ENCODE measurements at places on chromosomes 3 and 15. TPM values are rescaled to one million over a fixed set of nuclear protein-coding genes. Genes with fewer than 3 reads are reported as not detected.

The AADACL2 gene
- total RNA-seq, result not detected

The GOLGA6L9 gene
- total RNA-seq, result 1.3 TPM

The CCR8 gene
- total RNA-seq, result not detected

The NPAP1 gene
- not detected for total RNA-seq

The NANOGP8 gene
- 0.32 TPM for total RNA-seq

The OR5K2 gene
- total RNA-seq, result not detected

The SCAANT1 gene
- not detected for total RNA-seq

The GRIP2 gene
- 0.64 TPM for total RNA-seq

The B3GNT5 gene
- total RNA-seq, result 3.2 TPM

The IMPG2 gene
- total RNA-seq, result 0.32 TPM

The FRMD5 gene
- total RNA-seq, result 1.3 TPM

The RPL22L1 gene
- 126 TPM for total RNA-seq

The CPN2 gene
- total RNA-seq, result not detected

The CDHR4 gene
- not detected for total RNA-seq

The TERC gene
- 175 TPM for total RNA-seq

The LPP gene
- 196 TPM for total RNA-seq

The DLL4 gene
- 5.5 TPM for total RNA-seq

The LACTB gene
- 63.5 TPM for total RNA-seq

The C3orf20 gene
- not detected for total RNA-seq

The KNL1 gene
- total RNA-seq, result 12.9 TPM

The EXD1 gene
- under 0.01 TPM for total RNA-seq

The KBTBD13 gene
- not detected for total RNA-seq

The CMSS1 gene
- 8.6 TPM for total RNA-seq

The CPLX3 gene
- total RNA-seq, result not detected

The RPSA gene
- total RNA-seq, result 964 TPM

The CCR1 gene
- under 0.01 TPM for total RNA-seq

The TMC3 gene
- total RNA-seq, result not detected

The STAC gene
- 0.32 TPM for total RNA-seq

The ISG20 gene
- total RNA-seq, result 1.3 TPM

The IL17RD gene
- total RNA-seq, result 0.86 TPM

The CPNE9 gene
- not detected for total RNA-seq

The GRM7 gene
- not detected for total RNA-seq

The TGM4 gene
- not detected for total RNA-seq

The UTS2B gene
- 0.86 TPM for total RNA-seq
